ENCODE measurements at places on chromosomes 16 and 17. TPM values are rescaled to one million over a fixed set of nuclear protein-coding genes. Genes with fewer than 3 reads are reported as not detected.

DNA sequence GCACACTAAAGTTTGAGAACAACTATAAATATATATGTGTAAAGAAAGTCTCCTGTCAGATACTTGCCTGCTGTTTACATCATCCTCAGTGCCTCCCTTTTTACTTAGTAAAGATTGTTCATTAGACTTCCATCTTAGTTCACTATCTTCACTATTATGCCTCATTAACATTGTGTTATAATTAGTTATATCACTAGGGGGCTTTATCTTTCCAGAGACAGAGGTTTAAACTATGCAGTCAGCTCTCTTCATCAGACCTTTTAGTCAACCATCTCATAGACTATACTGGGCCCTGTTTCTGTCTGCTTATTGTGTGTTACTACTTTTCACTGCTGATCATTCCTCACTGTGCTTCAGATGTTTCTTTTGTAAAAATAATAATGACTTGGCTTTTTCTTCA lies 630.8 kb upstream of the KIF2B start:
- H3K4me3 ChIP-seq = no peak overlapping the region
- H3K4me1 ChIP-seq = no peaks in the 10 kb centered on the region
- DNase-seq = no peak
- no peaks in the 10 kb centered on the region for H3K36me3 ChIP-seq
- no peaks in the 10 kb centered on the region for H3K27me3 ChIP-seq

GRCh38 chr17:50211249-50212120 lies 10.1 kb upstream of the COL1A1 start:
- H3K4me1 ChIP-seq = peaks cover 3% of the 10 kb centered on the region
- H3K27ac ChIP-seq = no peak overlapping the region
- DNase-seq = no peak
- H3K27me3 ChIP-seq = peaks cover 14% of the 10 kb centered on the region

- H3K27me3 ChIP-seq = no peaks in the 10 kb centered on the region
- no peak for DNase-seq
- no peaks in the 10 kb centered on the region for H3K36me3 ChIP-seq
- no peak overlapping the region for H3K27ac ChIP-seq
- no peak overlapping the region for H3K4me3 ChIP-seq
- H3K4me1 ChIP-seq = peaks cover 12% of the 10 kb centered on the region
Measured at GRCh38 chr16:88435437-88436355, 17.4 kb upstream of the ZFPM1 start.

- no peak overlapping the region for H3K27ac ChIP-seq
- peaks cover 2% of the 10 kb centered on the region for H3K27me3 ChIP-seq
- no peak overlapping the region for H3K4me3 ChIP-seq
- H3K36me3 ChIP-seq = no peaks in the 10 kb centered on the region
Measured at GRCh38 chr16:67016143-67016542, 12.8 kb upstream of the CBFB start.

DNA sequence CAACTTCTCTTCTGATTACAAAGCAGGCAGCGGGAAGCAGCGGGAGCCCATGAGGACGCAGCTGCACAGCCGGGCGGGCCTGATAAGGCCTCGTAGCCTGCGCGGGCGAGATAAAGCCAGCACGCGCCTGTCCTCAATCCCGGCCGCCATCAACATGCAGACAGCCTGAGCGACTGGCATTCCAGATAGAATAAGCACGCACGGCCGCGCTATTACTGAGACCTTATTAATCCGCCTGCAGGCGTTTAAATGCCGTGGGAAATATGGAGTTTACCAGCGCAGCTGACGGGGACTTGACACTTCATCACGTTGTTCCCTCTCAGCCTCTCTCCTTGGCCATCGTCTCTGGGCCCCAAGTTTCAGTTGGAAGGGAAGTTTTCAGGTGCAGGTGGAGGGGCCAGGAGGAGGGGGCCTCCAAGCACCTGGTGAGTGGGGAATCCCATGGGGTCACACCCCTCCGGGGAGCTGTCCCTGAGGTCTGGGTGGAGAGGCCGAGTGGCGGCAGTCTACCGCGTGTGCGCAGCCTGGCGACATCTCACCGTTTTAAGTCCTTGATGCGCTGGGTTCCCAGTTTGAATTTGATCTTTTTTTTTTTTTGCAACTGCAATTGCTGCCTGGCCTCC lies 27.3 kb upstream of the CBFA2T3 start:
- no peak overlapping the region for H3K4me3 ChIP-seq
- H3K27ac ChIP-seq = no peak overlapping the region
- H3K4me1 ChIP-seq = peaks cover 12% of the 10 kb centered on the region
- no peaks in the 10 kb centered on the region for H3K36me3 ChIP-seq

WNT9B gene
- total RNA-seq = not detected

- DNase-seq = no peak
- no peaks in the 10 kb centered on the region for H3K36me3 ChIP-seq
- H3K27ac ChIP-seq = no peak overlapping the region
- peaks cover 2% of the 10 kb centered on the region for H3K27me3 ChIP-seq
- no peak overlapping the region for H3K4me3 ChIP-seq
- H3K4me1 ChIP-seq = no peaks in the 10 kb centered on the region
Measured at GRCh38 chr16:23374721-23375510, 72.8 kb downstream of the SCNN1B start.

DNA sequence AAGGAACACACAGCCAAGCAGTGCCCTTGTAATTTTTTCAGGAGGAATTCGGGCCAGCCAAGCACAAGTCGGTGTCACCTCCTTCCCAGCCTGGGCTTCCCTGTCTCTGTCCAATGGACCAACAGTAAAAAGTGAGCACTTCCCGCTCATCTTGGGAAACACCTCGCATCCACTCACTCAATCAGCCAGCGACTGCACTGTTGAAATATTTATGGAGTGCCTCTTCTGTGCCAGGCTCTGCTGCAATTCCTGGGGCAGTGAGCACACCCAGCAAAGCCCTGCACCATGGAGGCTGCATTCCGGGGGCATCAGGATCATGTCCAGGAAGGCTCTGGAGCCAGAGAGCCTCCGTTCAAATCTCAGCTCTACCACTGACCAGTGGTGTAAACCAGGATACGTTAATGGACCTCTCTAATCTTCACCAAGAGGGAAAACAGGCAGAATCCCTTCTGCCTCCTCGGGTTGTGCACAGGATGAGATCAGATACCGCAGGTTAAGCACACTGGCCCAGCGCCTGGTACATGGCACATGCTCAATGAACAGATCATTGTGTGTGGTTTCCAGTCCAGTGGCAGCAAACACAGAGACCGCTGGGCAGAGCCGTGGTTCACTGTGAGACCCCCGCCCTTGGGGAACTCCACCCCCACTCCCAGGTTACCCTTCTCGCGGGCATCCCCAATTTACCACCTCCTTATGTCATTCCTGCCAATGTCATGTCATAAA lies 194.3 kb downstream of the ZNF423 start:
- no peaks in the 10 kb centered on the region for H3K27me3 ChIP-seq
- no peak overlapping the region for H3K27ac ChIP-seq
- H3K36me3 ChIP-seq = no peaks in the 10 kb centered on the region
- no peak for DNase-seq
- no peaks in the 10 kb centered on the region for H3K4me1 ChIP-seq

- H3K27ac ChIP-seq = no peak overlapping the region
- H3K4me3 ChIP-seq = no peak overlapping the region
- DNase-seq = no peak
- peaks cover 17% of the 10 kb centered on the region for H3K27me3 ChIP-seq
- no peaks in the 10 kb centered on the region for H3K4me1 ChIP-seq
- no peaks in the 10 kb centered on the region for H3K36me3 ChIP-seq
Measured at GRCh38 chr17:72215490-72215889, 94.7 kb downstream of the SOX9 start.

CUEDC1 gene
- total RNA-seq = 1.0 TPM

HBM gene
- not detected for total RNA-seq

EPOP gene
- 0.34 TPM for total RNA-seq

- no peak overlapping the region for H3K27ac ChIP-seq
- no peaks in the 10 kb centered on the region for H3K4me1 ChIP-seq
- H3K27me3 ChIP-seq = peaks cover 3% of the 10 kb centered on the region
- DNase-seq = no peak
Measured at GRCh38 chr16:86066811-86067210, 167.8 kb downstream of the IRF8 start.

- H3K27me3 ChIP-seq = no peaks in the 10 kb centered on the region
- no peak overlapping the region for H3K4me3 ChIP-seq
- no peak overlapping the region for H3K27ac ChIP-seq
- no peak for DNase-seq
- no peaks in the 10 kb centered on the region for H3K36me3 ChIP-seq
- H3K4me1 ChIP-seq = peaks cover 30% of the 10 kb centered on the region
Measured at GRCh38 chr16:27267037-27267677, 1.4 kb downstream of the NSMCE1 start.

VAT1L gene
- not detected for total RNA-seq

CCL4L2 gene
- not detected for total RNA-seq

DNA sequence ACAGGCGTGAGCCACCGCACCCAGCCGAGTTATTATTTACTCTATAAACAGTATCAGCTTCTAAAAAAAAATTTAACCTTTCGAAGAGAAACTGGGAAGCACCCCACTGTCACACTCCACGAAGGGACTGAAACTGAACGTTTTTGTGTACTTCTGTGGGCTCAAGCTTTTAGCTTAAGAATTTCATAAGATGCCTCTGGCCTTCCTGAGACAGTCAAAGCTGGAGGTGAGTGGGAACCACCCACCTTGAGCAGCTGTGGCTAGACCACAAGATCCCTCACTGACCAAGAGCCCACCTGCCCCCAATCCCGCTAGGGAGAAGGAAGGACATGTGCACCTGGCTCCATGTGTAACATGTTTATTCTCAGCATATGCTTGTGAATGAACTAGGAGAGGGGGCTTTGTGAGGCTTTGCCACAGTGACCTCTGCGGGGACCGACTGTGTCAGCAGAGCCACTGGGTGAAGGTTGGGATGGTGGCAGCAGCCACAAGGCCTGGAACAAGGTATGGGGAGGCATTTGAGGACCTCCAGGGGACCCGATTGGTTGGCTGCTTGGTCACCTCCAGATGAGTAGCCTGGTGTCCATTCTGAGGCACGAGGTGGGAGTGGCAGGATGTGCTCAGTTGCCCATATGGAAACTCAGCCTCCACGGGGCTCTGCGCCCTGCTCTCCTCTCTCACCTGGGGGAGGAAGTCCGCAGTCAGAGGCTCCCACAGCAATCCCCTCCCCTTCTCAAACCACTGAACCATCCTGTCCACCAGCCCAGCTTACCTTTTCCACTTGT lies 4.8 kb downstream of the DPEP3 start:
- H3K27me3 ChIP-seq = no peaks in the 10 kb centered on the region
- H3K36me3 ChIP-seq = no peaks in the 10 kb centered on the region
- no peaks in the 10 kb centered on the region for H3K4me1 ChIP-seq
- H3K4me3 ChIP-seq = no peak overlapping the region
- DNase-seq = no peak

DNA sequence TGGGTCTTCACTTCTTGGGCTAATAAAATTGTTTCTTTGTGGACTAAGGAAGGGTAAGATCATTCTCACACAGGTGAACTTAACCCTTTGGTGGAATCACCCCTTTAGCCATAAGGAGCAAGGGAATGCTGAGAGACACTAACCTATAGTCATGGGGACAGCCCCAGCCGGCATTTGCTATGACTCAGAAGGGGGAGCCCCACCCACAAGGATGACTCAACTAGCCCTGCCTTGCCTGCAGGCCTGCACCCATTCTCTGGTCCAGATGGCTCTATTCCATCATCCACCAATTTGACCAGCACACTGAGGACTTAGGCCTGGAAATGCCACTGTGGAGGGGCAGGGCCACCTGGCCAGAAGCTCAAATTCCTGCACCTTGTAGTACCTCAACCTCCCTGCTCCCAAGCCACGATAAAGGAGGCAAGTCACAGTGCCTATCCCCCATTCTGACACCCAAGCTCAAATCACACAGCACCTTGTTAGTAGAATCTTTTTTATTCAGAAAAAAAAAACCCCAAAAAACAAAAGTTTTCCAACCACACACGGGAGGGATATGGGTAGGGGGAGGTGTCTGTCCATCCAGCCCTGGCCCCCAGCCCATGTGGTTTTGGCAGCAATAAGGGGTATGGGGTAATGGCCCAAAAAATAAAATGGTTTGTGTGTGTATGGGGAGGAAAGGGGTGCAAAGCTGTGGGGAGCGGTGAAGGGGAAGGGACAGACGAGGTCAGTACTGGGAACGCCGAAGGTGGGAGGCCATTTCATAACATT lies 3.0 kb downstream of the PFN1 start:
- H3K4me3 ChIP-seq = peak overlapping the region; percentile 99
- peak overlapping the region; percentile 98 for H3K27ac ChIP-seq
- H3K4me1 ChIP-seq = peaks cover 70% of the 10 kb centered on the region
- no peaks in the 10 kb centered on the region for H3K27me3 ChIP-seq
- peaks cover 51% of the 10 kb centered on the region for H3K36me3 ChIP-seq

DNA sequence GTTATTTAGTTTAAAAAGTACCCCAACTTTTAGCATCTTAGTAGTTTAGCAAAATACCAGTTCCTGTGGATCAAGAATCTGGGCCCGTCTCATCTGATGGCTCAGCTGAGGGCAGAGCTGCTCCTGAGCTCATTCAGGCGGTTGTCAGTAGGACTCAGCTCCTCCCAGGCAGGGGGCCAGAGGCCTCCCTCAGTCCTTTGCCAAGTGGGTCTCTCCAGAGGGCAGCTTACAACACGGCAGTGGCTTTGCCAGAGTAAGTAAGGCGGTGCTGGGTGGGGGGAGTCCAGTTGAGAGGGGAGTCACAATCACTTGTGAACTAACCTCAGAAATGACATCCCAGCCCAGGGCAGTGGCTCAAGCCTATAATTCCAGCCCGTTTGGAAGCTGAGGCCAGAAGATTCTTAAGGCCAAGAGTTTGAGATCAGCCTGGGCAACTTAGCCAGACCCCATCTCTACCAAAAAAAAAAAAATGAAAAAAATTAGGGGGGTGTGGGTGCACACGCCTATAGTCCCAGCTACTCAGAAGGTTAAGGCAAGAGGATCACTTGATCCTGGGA lies 81.5 kb upstream of the MED9 start:
- H3K4me1 ChIP-seq = peaks cover 31% of the 10 kb centered on the region
- no peaks in the 10 kb centered on the region for H3K36me3 ChIP-seq
- H3K27ac ChIP-seq = no peak overlapping the region
- no peak for DNase-seq
- H3K4me3 ChIP-seq = no peak overlapping the region

GRCh38 chr17:82587234-82588086 lies 60.8 kb downstream of the WDR45B start:
- peaks cover 32% of the 10 kb centered on the region for H3K36me3 ChIP-seq
- no peak overlapping the region for H3K4me3 ChIP-seq
- H3K4me1 ChIP-seq = peaks cover 13% of the 10 kb centered on the region
- DNase-seq = no peak

DNA sequence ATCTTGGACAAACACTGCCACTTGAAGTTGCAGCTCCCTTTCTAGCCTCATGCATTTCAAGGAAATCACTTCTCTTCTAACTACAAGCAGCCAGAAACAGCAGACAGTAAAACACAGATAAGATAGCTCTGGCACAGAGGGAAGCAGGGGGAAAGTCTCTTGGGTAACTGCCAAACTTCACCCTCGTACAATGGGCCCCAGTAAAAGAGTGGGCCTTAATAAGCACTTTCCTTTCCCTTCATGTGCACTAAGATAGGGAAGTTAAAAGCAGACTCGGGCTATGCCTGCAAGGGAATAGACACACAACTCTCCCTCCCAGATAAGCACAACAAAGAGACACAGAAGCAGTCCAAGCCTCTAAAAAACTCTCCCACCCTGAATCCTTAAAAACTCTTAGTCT lies 4.2 kb upstream of the KRTAP4-5 start:
- H3K27me3 ChIP-seq = no peaks in the 10 kb centered on the region
- DNase-seq = no peak
- H3K27ac ChIP-seq = no peak overlapping the region
- no peaks in the 10 kb centered on the region for H3K4me1 ChIP-seq
- no peaks in the 10 kb centered on the region for H3K36me3 ChIP-seq
